Thyroid gland (tissue), 4 donors: ENCODE measurements at places on chromosomes 6 and 20. TPM values are rescaled to one million over a fixed set of nuclear protein-coding genes. Genes with fewer than 3 reads are reported as not detected.

Gene RRAGD
- total RNA-seq: 59.3 TPM

GRCh38 chr20:16574656-16575355, 1.6 kb upstream of the KIF16B start:
- H3K36me3 ChIP-seq: no peaks in the 10 kb centered on the region

Gene RNF217
- total RNA-seq: 29.0 TPM

Gene RGS17
- total RNA-seq: 18.6 TPM

DNA sequence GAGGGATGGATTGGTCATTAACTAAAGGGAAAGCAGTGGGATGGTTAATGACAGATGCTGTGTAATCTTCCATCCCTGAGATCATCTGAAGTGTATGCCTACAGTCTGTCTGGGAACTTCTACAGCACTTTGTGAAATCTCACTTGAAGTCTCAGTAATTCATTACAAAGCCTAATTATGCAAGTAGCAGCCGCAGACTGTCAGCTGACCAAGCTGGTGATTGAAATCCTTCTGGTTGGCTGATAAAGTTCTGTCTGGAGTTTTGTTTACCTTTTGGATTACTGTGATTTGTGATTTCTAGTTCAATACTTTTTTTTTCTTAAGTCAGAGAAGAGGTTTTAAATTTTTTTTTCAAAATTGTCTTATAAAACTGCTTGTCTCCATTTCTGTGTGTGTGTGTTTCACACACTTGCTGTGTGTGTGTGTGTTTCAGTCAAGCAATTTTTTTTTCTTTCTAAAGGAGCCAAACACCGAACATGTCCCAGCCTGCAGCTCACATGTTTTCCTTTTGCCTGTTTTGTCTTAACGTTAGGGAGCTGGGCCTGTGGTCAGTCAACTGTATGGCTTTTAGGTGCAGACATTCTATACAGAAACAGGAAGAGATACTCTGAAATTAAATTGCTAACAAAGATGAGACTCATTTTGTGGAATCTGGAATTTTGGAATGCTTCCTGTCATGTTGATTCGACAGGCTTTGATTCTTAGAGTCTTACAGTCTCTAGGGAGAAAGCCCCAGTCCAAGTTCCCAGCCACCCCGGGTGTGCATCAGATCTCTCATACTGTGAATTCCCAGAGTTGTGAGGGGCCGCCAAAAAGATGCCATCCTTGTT, 28.5 kb upstream of the ADGRF4 start:
- H3K4me1 ChIP-seq: no peaks in the 10 kb centered on the region
- no peaks in the 10 kb centered on the region for H3K27me3 ChIP-seq
- H3K27ac ChIP-seq: no peak overlapping the region
- H3K36me3 ChIP-seq: no peaks in the 10 kb centered on the region
- no peak for DNase-seq
- H3K4me3 ChIP-seq: no peak overlapping the region

GRCh38 chr6:36126553-36127458, 3.5 kb upstream of the MAPK13 start:
- no peak overlapping the region for H3K27ac ChIP-seq
- no peak overlapping the region for H3K4me3 ChIP-seq
- no peak for DNase-seq
- peaks cover 18% of the 10 kb centered on the region for H3K4me1 ChIP-seq
- H3K27me3 ChIP-seq: no peaks in the 10 kb centered on the region
- no peaks in the 10 kb centered on the region for H3K36me3 ChIP-seq

DNA sequence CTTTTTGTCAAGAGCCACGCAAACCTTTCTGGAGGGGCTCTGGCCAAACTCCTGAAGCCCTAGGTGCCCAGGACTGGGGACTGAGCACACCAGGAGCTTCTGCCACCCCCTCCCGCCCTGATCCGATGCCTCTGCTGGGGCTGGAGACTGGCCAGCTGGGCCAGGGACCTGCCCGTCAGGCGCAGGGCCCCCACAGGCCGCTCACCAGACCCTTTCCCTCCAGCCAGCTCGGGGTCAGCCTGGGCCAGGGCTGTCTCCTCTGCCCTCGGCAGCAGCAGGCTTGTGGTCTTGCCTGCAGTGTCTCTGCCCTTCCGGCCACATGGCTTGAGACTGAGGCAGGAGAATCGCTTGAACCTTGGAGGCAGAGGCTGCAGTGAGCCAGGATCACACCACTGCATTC, 14.6 kb downstream of the RTEL1 start:
- peaks cover 21% of the 10 kb centered on the region for H3K36me3 ChIP-seq
- DNase-seq: no peak

Gene MARCKS
- 51.8 TPM for total RNA-seq

Gene TRIM31
- not detected for total RNA-seq

Gene SLC22A1
- total RNA-seq: 2.0 TPM

Gene ACTL10
- 2.1 TPM for total RNA-seq

Gene ARFGEF3
- total RNA-seq: 7.2 TPM

DNA sequence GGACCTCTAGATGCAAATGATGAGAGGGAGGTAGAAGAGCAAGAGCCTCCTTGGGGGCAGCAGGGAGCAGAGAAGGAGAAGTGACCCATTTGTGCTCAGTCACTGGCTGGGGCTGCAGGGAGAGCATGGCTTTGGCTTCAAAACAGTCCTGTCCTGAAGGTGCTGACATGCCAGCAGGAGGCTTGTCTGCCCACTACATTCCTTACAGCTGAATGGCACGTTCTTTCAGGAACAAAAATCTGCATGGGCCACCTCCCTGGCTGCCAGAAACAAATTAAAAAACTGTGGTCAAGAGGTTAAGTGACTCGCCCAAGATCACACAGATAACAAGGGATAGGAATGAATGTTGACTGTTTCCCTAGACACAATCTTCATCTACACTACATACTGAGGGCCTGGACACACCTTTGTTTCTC, 188.8 kb downstream of the HIVEP2 start:
- H3K4me1 ChIP-seq: no peaks in the 10 kb centered on the region
- peaks cover 26% of the 10 kb centered on the region for H3K36me3 ChIP-seq
- no peak overlapping the region for H3K27ac ChIP-seq
- no peak overlapping the region for H3K4me3 ChIP-seq
- DNase-seq: no peak

DNA sequence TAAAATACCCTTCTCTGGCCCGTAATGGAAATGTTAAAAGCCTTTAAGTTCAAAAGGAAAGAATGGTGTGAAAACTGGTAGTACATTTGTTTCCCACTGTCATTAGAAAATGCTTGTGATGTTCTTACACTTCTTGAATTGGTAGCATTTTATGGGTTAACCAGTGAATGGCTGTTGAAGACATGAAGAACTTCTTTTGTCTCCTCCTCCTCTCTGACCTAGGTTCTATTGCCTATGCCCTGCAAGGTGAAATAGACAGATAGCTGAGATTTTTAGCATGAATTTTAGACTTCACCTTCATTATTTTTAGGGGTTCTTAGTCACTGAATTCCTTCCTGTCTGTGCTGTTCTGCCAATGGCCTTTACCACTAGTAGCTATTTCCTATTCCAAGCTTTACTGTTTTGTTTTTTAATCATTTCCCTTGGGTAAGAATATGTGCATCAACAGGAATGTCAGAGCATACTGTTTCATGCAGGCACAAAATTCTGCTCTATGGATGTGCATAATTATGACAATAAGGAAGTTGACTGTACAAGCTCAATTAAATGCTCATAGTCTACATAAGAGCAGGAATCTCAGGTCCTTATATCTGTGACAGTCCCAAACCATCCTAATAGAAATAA, 4.9 kb downstream of the TNFAIP3 start:
- H3K36me3 ChIP-seq: peaks cover 20% of the 10 kb centered on the region
- H3K4me1 ChIP-seq: peaks cover 19% of the 10 kb centered on the region
- no peak overlapping the region for H3K27ac ChIP-seq
- no peak for DNase-seq

GRCh38 chr20:42260184-42260583, 642.0 kb upstream of the CHD6 start:
- no peaks in the 10 kb centered on the region for H3K4me1 ChIP-seq
- no peaks in the 10 kb centered on the region for H3K36me3 ChIP-seq
- no peaks in the 10 kb centered on the region for H3K27me3 ChIP-seq
- H3K27ac ChIP-seq: no peak overlapping the region
- DNase-seq: no peak

GRCh38 chr20:37220731-37221130, 40.9 kb downstream of the GHRH start:
- H3K36me3 ChIP-seq: peaks cover 20% of the 10 kb centered on the region
- H3K27ac ChIP-seq: no peak overlapping the region
- no peaks in the 10 kb centered on the region for H3K27me3 ChIP-seq

Gene GMPR
- 10.8 TPM for total RNA-seq

DNA sequence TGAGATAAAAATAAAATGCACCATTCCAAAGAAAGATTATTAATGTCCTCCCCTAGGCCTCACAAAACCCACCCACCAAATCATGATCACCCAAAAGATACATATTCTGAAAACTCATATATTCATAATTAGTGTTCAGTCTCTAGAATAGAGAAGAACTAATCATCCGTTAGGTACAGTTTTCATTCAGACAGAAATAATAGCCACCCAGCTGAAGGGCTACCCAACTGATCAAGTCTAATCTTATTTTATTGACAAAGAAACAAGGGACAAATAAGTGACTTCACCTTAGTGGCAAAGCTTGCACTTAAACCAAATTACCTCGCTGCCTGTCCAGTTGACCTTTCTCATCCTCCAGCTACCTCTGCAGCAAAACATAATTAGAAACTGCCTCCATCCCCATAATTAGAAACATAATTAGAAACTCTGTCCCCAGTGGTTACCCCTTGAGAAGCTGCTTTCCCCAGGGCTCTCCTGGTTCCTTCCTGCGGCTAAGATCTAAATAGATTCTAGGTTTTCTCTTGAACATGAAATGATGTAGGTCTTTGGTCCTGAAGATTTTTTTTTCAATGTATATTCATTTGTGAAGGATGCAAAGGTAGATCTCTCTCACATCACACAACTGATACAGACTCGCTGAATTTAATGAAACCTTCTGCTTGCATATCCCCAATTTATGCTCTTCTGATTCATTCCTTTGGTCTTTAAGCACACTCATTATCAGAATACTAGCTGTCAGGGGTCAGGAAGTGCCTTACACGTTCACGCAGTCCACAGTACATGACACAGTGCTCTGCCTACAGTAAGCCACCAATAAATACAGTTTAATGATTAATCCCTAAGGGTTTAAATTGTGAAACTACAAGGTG, 46.3 kb downstream of the HBS1L start:
- no peak overlapping the region for H3K27ac ChIP-seq
- DNase-seq: no peak
- no peaks in the 10 kb centered on the region for H3K27me3 ChIP-seq
- H3K36me3 ChIP-seq: no peaks in the 10 kb centered on the region
- no peak overlapping the region for H3K4me3 ChIP-seq

- no peaks in the 10 kb centered on the region for H3K4me1 ChIP-seq
- H3K27me3 ChIP-seq: no peaks in the 10 kb centered on the region
- DNase-seq: no peak
- no peak overlapping the region for H3K4me3 ChIP-seq
Observed at GRCh38 chr6:77074037-77074713, 389.1 kb downstream of the HTR1B start.

DNA sequence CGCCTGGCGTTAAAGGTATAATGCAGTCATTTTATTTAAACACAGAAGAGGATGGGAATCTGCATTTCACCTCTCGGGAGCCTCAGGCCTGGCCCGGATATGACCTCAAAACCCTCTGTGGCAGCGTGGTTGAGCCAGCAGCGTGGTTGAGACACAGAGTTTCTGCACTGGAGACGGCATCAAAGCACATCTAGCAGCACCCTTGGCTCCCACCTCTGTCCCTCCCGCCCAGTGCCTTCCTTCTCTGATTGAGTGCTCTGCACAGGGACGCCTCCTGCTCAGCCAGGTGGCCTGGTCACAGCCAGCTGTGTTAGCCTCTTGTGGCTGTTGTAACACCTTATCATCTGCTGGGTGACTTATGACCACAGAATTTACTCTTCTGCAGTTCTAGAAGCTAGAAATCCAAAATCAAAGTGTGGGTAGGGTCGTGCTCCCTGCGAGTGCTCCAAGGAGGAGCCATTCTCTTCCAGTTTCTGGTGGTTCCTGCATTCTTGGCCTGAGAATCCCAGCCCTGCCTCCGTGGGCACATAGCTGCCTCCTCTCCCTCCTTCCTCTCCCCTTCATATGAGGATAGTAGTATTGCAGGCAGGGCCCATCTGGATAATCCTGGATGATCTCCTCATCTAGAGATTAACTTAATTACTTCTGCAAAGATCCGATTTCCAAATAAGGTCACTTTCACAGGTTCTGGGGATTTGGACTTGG, 156.7 kb downstream of the SYCP2 start:
- no peak overlapping the region for H3K27ac ChIP-seq
- no peak for DNase-seq
- H3K4me1 ChIP-seq: no peaks in the 10 kb centered on the region
- no peak overlapping the region for H3K4me3 ChIP-seq
- H3K36me3 ChIP-seq: no peaks in the 10 kb centered on the region
- no peaks in the 10 kb centered on the region for H3K27me3 ChIP-seq

Gene BRD2
- total RNA-seq: 282 TPM

DNA sequence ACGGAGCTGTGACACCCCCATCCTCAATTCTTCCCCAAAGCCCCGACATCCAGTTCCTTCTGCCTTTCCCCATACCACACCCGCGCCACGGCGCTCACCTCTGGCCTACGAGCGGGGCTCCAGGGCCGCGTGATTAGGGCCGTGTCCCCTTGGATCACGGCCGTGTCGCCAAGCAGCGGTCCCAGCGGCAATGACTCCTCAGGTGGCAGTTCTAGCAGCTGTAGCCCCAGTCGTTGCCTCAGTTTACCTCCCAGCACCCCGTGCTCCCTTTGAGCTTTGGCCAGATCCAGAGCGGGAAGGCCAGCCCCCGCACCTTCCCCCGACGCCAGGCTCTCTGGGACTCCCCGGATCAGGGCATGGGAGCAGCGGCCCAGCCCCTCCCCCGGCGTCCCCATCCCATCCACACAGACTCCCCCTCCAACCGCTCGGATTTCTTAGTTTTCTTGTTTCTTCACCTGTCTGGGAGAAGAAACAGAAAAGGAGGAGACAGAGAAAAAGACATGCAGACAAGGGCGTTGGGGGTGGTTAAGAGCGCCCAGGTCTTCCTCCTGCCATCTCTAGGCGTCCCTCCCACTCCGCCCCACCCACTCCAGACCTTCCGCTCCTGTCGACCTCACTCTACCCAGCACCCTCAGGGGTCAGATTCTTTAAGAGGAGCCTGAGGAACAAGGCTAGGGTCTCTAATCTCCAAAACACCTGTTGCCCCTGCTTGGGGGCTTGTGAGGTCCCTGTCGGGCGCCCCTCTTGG, at the start of gene DDAH2:
Gene DDAH2, minus strand, starts transcription at position 533 of the 748 bp plus-strand sequence. Its CDS starts 138 bp downstream, at position 395.
- H3K4me3 ChIP-seq: peak within 1 kb of the TSS; percentile 62
- H3K27me3 ChIP-seq: no peaks in the 10 kb centered on the region
- H3K27ac ChIP-seq: peak within 1 kb of the TSS; percentile 82

Gene TDRD6
- total RNA-seq: 1.3 TPM

Gene USP49
- 13.5 TPM for total RNA-seq

- H3K27ac ChIP-seq: no peak overlapping the region
- H3K27me3 ChIP-seq: no peaks in the 10 kb centered on the region
- H3K36me3 ChIP-seq: no peaks in the 10 kb centered on the region
- H3K4me3 ChIP-seq: no peak overlapping the region
- no peaks in the 10 kb centered on the region for H3K4me1 ChIP-seq
Observed at GRCh38 chr6:90175627-90176538, 120.8 kb downstream of the BACH2 start.
